Stimulated activated CD8-positive, alpha-beta memory T cell treated with anti-CD3 and anti-CD28 coated beads, Interleukin-7, amount 100 ng/mL, for 1 hour (primary cell): ENCODE measurements at places on chromosomes 3 and 15.

GRCh38 chr15:73909651-73910050 is 16.6 kb upstream of the LOXL1 start:
- DNase-seq: no peak

DNA sequence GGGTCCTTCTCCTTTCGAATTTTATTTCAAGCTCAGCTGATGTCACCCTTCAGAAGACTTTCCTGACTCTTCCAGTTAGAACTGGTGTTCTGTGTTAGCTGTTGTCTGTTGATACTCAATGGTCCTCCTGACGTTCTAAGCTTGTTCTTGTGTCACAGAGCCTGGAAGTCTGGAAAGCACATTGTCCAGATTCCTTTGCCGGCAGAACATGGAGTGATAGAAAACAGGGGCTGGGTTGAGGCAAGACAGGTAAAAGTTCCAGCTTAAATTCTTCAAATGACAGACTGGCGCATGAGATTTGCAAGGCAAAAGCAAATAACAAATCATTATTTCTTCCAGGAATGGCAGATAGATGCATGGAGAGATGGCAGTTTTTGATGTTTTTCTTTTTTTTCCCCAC is 102.0 kb upstream of the CLSTN2 start:
- DNase-seq: no peak

- DNase-seq: no peak
Observed at GRCh38 chr3:100206687-100207086, 54.1 kb upstream of the TBC1D23 start.

DNA sequence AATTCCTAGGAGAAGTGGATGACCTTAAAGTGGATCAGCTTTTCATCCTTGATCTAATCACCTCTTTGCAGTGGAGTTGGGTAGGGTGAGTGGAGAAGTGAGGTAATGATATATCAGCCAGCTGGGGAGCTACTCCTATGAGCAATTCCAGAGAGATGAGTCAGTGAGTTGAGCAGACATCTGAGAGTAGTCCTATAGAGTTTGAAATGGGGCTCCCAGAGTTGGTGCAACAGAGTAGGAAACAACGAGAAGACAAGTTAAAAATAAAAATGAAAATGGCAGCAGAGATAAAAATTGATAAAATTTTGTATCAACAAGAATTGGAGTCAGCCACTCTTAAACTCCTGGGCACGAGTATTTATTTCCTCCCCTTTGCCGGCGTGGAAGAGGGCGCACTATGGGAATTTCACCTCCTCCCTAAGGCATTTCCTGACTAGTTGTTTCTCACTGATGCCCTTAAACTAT is 150.8 kb upstream of the DPH6 start:
- DNase-seq: no peak

DNA sequence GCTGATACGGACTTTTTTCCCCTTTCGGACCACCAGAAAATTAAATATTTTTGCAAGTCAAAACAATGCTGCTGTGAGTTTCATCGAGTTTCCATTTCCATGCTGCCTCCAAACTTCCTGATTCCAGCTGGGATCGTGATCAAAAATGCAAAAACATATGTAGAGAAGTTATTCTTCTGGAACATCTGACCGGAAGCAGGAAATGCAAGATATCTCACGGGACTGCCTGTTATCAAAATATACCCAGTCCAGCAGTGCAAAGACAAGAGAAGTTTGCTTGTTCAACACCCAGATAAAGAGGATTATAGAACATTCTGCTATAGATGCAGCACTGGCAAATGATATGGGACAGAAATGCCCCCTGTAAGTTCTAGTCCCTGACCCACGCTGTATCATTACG is 726.7 kb upstream of the NR2F2 start:
- DNase-seq: no peak

DNA sequence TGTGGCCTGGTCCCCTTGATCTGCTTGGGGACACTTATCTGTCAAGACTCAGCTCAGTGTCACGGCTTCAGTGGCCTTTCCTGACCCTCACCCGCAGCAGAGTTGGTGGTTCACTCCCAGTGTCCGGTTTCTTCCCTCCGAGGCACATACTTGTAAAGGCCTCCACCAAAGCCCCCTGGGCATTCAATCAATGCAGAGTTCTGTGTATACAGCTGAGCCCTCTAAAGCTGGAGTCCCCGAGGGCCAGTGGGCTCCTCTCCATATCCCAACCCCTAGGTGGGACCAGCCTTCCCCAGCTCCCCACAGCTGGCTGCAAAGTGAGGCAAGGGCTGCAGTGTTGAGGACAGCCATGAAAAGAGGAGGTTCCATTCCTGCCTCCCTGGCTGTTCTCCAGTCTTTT is 70.9 kb upstream of the RGMA start:
- no peak for DNase-seq
